ENCODE measurements at places on chromosomes 13 and 19.

DNA sequence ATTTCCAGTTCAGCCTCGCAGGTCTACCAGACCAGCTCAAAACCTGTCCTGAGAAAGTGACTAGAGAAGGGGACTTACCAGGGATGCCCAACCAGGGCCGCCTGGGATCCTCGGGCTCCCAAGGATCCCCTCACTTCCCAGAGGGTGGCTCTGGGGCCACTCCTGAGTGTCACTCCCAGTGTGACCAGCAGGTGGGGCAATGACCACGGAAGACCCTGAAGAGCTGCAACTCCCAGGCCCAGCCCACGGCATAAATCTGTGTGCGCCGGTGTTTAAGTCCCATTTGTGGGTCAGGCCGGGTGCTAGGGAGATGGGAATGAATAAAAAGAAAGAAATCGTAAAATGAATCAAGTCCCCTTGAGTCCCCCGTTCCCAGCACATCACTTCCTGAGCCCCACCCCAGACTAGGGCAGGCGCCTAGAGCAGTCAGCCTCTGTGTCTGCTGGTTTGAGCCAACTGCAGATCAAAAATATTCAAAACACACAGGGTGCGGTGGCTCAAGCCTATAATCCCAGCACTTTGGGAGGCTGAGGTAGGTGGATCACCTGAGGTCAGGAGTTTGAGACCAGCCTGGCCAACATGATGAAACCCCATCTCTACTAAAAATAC lies 10.7 kb downstream of the PTGIR start:
- DNase-seq: peak; percentile 73

DNA sequence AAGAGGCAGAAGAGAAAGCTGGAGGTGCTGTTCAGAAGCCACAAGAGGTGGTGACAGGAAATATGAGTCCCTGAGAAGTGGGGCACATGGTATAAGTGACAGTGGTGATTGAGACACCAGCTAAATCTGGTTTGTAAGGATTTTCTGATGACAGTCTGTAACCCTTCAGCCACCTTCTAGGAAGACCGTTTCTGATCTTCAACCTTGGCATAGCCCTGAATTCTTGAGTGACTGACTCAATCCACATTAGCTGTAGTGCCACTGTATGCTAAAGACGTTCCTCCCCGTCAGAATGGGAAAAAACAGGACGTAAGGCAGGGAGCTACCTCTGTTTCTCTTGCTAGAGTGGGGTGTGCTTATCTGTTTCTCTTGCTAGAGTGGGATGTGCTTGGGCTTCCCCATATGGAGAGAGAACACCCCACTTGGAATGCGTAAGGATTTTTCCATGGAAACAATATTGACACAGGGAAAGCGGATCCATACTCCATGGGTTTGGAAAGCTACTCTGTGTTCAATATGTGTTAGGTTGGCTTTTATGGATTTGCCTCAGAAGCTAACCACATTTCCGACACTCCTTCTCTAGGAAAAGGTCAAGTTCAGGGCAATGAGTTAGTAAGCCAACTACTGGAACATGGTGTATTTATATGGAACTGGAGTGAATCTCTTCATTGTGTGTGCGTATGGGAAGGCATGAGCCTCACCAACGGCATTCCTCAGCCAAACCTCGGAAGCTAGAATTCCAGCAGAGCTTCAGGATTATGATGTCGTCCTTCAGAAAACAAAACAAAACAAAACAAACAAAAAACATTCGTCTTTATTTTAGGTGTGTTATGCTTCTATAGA lies 948.8 kb upstream of the SLC10A2 start:
- DNase-seq: no peak

DNA sequence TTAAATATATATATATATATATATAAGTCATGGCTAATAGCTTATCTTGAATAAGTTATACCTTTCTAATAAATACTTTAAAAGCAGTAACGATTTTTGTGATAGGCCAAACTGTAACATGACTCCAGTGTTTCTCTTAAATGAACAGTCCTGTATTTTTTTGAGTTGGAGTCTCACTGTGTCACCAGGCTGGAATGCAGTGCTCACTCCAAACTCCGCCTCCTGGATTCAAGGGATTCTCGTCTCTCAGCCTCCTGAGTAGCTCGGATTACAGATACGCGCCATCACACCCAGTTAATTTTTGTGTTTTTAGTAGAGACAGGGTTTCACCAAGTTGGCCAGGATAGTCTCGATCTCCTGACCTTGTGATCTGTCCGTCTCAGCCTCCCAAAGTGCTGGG lies 814.2 kb upstream of the SLITRK5 start:
- DNase-seq: no peak

GRCh38 chr13:112873851-112874750 lies 94.9 kb upstream of the MCF2L start:
- DNase-seq: peak; percentile 23

- DNase-seq: no peak
Observed at GRCh38 chr13:73096638-73097037, 37.8 kb downstream of the KLF5 start.

- no peak for DNase-seq
Observed at GRCh38 chr13:97125810-97126738, 96.1 kb upstream of the MBNL2 start.

DNA sequence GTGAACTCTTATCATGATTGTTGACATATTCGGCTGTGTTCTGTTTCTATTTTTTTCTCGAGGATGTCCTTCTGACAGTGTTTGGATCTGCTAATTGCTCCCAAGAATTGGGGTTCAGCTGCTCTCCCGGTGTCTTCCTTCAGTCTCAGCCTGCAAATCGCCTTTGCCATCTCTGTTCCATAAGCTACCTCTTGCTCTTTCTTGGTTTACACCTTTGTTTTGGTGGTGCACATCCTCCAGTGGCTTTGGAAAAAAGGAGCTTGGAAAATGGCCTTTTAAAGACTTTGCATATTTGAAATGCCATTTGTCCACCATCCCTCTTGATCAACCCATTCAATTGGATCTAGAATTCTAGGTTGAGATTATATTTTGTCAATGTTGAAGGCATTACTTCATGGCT lies 137.2 kb downstream of the URI1 start:
- no peak for DNase-seq

DNA sequence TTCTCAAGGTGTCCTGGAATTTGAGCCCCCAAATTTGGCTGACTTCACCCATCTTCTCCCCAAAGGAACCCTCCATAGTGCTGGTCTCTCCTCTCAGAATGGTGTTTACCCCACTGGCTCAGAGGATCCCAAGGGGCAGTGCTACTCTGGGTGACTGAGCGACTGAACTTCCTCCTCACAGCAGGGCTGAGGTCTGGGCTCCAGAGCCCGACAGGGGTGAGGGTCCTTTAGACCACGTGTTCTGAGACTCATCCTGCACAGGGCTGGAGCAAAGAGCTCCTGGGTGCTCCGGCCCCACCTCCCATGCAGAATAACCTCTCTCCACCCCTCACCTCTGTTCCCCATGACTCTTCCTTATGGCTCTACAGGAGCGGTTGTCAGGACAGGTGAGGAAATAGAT lies 23.2 kb upstream of the CD33 start:
- no peak for DNase-seq

DNA sequence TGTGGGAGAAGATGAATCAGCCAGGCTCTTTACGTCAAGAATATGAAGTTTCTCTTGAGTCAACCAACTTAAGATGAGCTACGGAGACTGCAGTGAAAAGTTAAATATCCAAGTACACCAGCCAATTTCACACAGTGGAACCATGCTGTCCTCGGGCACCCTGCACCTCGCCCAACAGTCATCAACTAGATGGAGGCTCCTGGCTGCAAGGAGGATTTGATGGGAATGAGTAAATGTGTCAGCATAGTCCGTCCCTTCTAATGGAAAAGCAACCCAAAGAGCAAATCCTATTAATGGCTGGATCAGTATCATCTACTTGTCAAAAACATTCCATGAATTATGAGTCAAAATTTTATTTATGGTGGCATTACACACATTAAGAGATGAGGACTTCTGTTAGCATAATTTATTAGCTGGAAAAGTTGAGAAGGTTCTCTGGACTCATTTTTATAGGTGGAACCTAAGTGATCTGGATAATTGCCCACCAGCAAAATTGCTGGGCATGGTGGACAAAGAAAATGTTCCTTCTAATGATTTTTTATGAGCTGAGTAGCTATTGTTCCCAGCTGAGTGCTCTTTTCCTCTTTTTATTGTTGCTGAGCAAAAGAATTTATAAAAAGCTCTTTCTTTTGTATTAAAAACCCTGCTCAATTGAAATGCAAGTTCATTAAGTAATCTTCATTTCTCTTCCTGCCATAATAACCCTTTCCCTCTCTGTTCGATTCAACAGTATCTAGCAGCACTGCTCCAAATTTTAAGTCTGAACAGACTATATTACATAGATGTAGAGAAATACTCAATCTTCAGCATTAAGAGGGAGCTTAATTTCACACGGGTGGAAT lies 88.4 kb downstream of the DNAJC15 start:
- no peak for DNase-seq

DNA sequence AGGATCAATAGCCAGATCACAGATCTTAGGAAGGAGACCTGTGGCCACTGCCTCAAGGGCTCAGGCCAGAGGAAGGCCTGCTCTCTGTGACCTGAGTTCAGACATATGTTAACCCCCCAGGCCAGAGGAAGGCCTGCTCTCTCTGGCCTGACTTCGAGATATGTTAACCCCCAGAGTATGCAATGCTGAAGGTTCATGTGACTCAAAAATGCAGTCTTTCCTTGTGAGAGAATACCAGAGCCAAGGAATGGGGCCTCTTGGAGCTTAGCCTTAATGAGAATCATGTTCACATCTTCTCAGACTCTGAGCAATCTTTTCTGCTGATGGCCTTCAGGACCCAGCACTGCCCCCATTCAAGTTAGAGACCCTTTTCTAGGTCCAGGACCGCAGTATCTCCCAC lies 36.7 kb downstream of the MBNL2 start:
- no peak for DNase-seq

- no peak for DNase-seq
Observed at GRCh38 chr13:41970022-41970421, 9.1 kb upstream of the VWA8 start.

DNA sequence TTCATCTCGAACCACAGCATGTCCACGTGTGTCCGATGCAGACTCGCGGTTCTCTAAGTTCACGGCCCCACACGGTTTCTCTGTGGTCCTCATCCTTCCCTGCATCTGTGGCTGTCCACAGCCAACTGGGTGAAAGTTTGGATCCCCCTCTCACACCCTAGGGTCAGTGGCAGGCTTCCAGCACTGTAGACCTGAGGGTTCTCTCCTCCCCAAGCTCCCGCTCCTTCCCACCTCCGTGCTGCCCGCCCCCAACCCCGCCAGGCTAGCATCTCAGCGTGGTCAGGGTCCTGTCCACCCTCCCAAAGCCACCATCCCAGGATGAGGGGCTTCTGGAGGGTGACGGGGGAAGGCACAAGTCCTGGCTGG lies 3.0 kb downstream of the ANGPTL4 start:
- no peak for DNase-seq

GRCh38 chr13:43880926-43881325 lies 1.2 kb downstream of the LACC1 start:
- no peak for DNase-seq

DNA sequence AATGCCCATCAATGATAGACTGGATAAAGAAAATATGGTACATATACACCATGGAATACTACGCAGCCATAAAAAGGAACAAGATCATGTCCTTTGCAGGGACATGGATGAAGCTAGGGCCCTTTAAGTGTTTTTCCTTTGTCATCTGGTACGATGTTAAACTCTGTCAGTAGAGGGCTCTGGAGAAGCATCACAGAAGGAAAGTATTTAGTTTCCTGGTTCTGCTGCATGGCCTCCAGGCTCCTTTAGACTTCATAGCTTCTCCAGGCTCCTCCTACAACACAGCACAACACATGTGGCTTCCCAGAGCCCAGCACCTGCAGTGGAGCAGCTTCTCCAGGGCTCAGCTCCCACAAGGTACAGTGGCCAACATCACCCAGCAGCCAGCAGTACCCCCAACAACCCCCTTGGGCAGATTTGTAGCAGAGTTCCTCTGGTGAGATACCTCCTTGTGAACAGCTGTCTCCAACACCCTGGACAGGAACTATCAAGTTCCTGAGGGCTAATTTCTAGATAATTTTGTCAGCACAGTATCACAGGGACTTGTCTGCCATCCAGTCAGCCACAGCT lies 63.4 kb downstream of the KCTD12 start:
- no peak for DNase-seq

DNA sequence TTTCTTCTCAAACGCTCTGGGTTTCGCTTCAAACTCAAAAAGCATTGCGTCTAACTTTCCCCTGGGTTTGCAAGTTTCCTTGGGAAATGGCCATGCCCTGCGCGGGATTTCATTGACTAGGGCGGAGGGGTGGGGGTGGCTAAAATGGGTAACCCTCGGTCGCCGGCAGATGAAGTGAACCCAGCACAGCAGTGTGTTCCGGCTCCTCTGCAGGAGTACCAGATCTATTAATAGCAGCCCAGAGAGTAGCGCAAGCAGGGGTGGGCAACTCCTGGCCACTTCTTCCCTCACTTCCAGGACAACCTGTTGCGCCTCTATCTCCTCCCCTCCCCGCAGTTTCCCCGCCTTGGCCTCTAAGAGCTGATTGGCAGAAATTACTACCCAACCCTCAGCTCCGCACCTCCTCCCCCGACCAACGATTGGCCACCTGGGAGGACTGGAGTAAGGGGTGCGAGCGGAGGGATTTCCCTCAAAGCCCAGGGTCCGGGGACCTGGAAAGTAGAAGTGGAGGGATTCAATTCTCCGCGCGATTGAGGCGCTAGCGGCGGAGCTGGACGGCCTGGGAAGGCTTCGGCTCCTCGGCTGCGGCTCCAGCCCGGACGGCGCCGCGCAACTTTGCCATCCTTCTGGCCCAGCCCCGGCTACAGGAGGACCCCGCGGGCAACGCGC lies at the start of gene FREM2:
TSS of gene FREM2 (plus strand) at position 501 of the 669 bp plus-strand sequence. CDS start 268 bp downstream, outside the sequence.
- DNase-seq: no peak

GRCh38 chr13:99747403-99747710 lies 224.2 kb downstream of the ZIC5 start:
- DNase-seq: no peak

GRCh38 chr13:28530729-28531076 lies 35.8 kb upstream of the FLT1 start:
- DNase-seq: no peak

GRCh38 chr19:41939861-41940730 lies 11.8 kb upstream of the ERFL start:
- no peak for DNase-seq

All from stimulated activated CD8-positive, alpha-beta memory T cell treated with anti-CD3 and anti-CD28 coated beads, Interleukin-12 subunit alpha, Interleukin-12 subunit beta, amount 100 ng/mL, for 1 hour (primary cell).